Gastroesophageal sphincter (tissue), 4 donors: ENCODE measurements at places on chromosomes 3 and 15. TPM values are rescaled to one million over a fixed set of nuclear protein-coding genes. Genes with fewer than 3 reads are reported as not detected.

- H3K27me3 ChIP-seq = no peaks in the 10 kb centered on the region
- no peak overlapping the region for H3K27ac ChIP-seq
- no peaks in the 10 kb centered on the region for H3K4me1 ChIP-seq
- no peak overlapping the region for H3K4me3 ChIP-seq
- H3K36me3 ChIP-seq = no peaks in the 10 kb centered on the region
Observed at GRCh38 chr3:149363053-149363452, 14.4 kb downstream of the TM4SF1 start.

- H3K36me3 ChIP-seq = no peaks in the 10 kb centered on the region
- no peaks in the 10 kb centered on the region for H3K27me3 ChIP-seq
- ATAC-seq = no peak
- H3K27ac ChIP-seq = peak overlapping the region; percentile 97
- peaks cover 13% of the 10 kb centered on the region for H3K4me1 ChIP-seq
Observed at GRCh38 chr3:194137506-194138474, 1.8 kb downstream of the HES1 start.

DNA sequence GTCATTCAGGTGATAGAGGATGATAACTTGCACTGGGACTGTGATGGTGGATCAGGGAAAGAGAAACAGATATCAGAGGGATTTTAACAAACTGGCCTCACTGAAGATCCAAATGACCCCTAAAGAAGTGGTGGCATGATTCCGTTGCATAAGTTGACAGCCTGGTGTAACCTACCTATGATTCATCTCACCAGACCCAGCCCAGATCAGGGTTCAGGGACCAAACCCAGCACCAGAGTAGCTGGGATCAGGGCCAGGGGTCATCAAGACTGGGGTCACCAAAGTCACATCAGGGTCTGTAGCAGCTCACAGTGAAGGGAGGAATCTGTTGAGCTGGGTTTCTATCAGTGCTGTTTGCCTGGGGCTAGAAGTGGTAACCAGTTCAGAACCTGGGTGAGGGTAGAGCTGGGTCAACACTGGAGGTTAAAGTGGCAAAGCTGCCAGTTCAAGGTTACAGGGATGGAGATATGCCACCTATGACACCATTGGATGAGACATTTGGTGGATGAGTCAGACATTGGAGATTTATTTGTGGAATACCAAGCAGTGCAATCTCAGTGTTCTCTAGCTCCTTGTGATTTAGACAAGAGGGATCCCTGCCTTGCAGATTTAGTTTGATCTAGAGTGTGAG lies 35.9 kb downstream of the CASR start:
- H3K4me3 ChIP-seq = no peak overlapping the region
- no peaks in the 10 kb centered on the region for H3K36me3 ChIP-seq
- no peaks in the 10 kb centered on the region for H3K4me1 ChIP-seq
- no peak overlapping the region for H3K27ac ChIP-seq

- peak overlapping the region; percentile 66 for H3K27ac ChIP-seq
- ATAC-seq = peak; percentile 34
- H3K4me3 ChIP-seq = no peak overlapping the region
- no peaks in the 10 kb centered on the region for H3K27me3 ChIP-seq
- no peaks in the 10 kb centered on the region for H3K36me3 ChIP-seq
- peaks cover 27% of the 10 kb centered on the region for H3K4me1 ChIP-seq
Observed at GRCh38 chr15:70327856-70328678, 230.3 kb upstream of the TLE3 start.

DNA sequence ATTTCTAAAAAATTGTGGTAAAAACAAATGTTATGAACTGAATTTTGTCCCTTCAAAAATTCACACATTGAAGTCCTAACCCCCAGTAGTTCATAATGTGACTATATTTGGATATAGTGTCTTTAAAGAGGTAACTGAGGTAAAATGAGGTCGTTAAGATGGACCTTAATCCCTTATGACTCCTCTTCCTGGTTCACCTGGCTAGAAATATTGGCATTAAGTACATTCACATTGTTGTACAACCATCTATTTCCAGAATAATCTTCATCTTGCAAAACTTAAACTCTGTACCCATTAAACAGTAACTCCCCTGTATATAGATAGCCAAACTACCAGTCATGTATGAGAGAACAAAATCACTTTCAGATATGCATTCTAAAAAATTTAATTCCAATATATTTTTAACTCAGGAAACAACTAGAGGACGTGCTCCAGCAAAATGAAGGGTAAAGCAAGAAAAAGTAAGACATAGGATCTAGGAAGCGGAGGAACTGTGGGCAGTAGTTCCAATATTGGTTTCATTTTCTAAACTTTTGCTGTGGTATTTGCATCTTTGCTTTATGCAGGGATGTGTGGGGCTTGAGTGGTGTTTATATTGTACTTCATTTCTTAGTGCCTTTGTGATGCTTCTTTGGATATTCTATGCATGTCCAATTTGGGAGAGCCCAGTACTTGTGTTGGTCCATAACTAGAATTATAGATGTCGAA lies 36.7 kb upstream of the IL20RB start:
- H3K36me3 ChIP-seq = no peaks in the 10 kb centered on the region
- no peak overlapping the region for H3K4me3 ChIP-seq
- no peaks in the 10 kb centered on the region for H3K4me1 ChIP-seq
- no peak for ATAC-seq
- H3K27ac ChIP-seq = no peak overlapping the region
- H3K27me3 ChIP-seq = no peaks in the 10 kb centered on the region

DNA sequence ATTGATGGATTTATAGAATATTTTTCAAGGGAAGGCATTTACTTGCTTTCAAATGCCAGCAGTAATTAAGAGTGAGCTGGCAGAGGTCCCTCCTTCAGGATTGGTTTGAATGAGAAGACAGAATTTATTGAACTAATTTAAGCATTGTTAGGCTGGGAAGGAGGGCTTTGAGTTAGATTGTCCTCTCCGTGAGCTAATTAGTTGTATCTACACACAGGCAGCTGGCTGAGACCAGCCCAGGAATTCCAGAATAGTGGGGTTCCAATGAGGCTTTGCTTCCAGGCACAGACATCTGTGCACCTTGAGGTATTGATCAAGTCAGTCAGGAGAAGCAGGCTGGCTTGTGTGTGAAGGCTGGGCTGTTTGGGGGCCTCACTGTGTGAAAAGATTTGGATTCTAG lies 124.0 kb upstream of the WNT5A start:
- no peaks in the 10 kb centered on the region for H3K36me3 ChIP-seq
- no peaks in the 10 kb centered on the region for H3K27me3 ChIP-seq
- no peak overlapping the region for H3K27ac ChIP-seq
- H3K4me1 ChIP-seq = no peaks in the 10 kb centered on the region
- no peak for ATAC-seq
- no peak overlapping the region for H3K4me3 ChIP-seq

GRCh38 chr3:107025961-107026360 lies 351.3 kb upstream of the CCDC54 start:
- no peaks in the 10 kb centered on the region for H3K4me1 ChIP-seq
- H3K27me3 ChIP-seq = no peaks in the 10 kb centered on the region
- ATAC-seq = no peak

- no peaks in the 10 kb centered on the region for H3K4me1 ChIP-seq
- no peak for ATAC-seq
- no peak overlapping the region for H3K27ac ChIP-seq
- no peaks in the 10 kb centered on the region for H3K36me3 ChIP-seq
- no peak overlapping the region for H3K4me3 ChIP-seq
- no peaks in the 10 kb centered on the region for H3K27me3 ChIP-seq
Observed at GRCh38 chr3:174936590-174936989, 77.5 kb downstream of the NAALADL2 start.

GRCh38 chr15:89111961-89112340 lies 23.7 kb downstream of the ABHD2 start:
- no peak overlapping the region for H3K27ac ChIP-seq
- H3K4me3 ChIP-seq = no peak overlapping the region
- no peak for ATAC-seq
- H3K27me3 ChIP-seq = no peaks in the 10 kb centered on the region
- H3K4me1 ChIP-seq = peaks cover 9% of the 10 kb centered on the region
- H3K36me3 ChIP-seq = no peaks in the 10 kb centered on the region

Gene GP9
- total RNA-seq = not detected

Gene RTP3
- total RNA-seq = not detected

Gene SLC2A2
- not detected for total RNA-seq

Gene TAMM41
- total RNA-seq = 6.7 TPM

Gene IQCH
- not detected for total RNA-seq

Gene DAZL
- total RNA-seq = not detected

Gene HRG
- not detected for total RNA-seq

Gene MESP1
- 2.0 TPM for total RNA-seq

Gene PLA2G4D
- total RNA-seq = not detected
